ENCODE measurements at places on chromosomes 7 and 10. TPM values are rescaled to one million over a fixed set of nuclear protein-coding genes. Genes with fewer than 3 reads are reported as not detected.

VAX1 gene
- not detected for total RNA-seq

TAS2R5 gene
- 5.1 TPM for total RNA-seq

SORBS1 gene
- 33.1 TPM for total RNA-seq

ACTL6B gene
- not detected for total RNA-seq

DMBT1 gene
- total RNA-seq, result 1.5 TPM

ASIC3 gene
- total RNA-seq, result 2.9 TPM

PIP gene
- total RNA-seq, result not detected

WDR86 gene
- total RNA-seq, result 10.6 TPM

HTR5A gene
- total RNA-seq, result not detected

C10orf67 gene
- total RNA-seq, result not detected

AKAP9 gene
- total RNA-seq, result 85.8 TPM

OR6B1 gene
- total RNA-seq, result not detected

NUTM2A gene
- total RNA-seq, result 1.5 TPM

GDF10 gene
- total RNA-seq, result 2.3 TPM

NPFFR1 gene
- total RNA-seq, result not detected

POR gene
- 102 TPM for total RNA-seq

PYROXD2 gene
- 3.5 TPM for total RNA-seq

ZNF32 gene
- total RNA-seq, result 57.9 TPM

PRKG1 gene
- total RNA-seq, result 8.1 TPM

CELF2 gene
- total RNA-seq, result 13.0 TPM

CDNF gene
- 7.6 TPM for total RNA-seq

PHF14 gene
- 58.6 TPM for total RNA-seq

PTN gene
- 63.5 TPM for total RNA-seq

MMD2 gene
- total RNA-seq, result not detected

ADAM8 gene
- 5.1 TPM for total RNA-seq

KCNMA1 gene
- total RNA-seq, result 42.6 TPM

HYAL4 gene
- total RNA-seq, result 0.07 TPM

BTBD16 gene
- total RNA-seq, result 0.47 TPM

GHRHR gene
- total RNA-seq, result not detected

NACAD gene
- total RNA-seq, result 1.4 TPM

LANCL2 gene
- total RNA-seq, result 14.8 TPM
